ENCODE measurements at places on chromosomes 1 and 21. TPM values are rescaled to one million over a fixed set of nuclear protein-coding genes. Genes with fewer than 3 reads are reported as not detected.
A peak's percentile ranks its signal among the peaks of the same experiment; 100 is the strongest.

DNA sequence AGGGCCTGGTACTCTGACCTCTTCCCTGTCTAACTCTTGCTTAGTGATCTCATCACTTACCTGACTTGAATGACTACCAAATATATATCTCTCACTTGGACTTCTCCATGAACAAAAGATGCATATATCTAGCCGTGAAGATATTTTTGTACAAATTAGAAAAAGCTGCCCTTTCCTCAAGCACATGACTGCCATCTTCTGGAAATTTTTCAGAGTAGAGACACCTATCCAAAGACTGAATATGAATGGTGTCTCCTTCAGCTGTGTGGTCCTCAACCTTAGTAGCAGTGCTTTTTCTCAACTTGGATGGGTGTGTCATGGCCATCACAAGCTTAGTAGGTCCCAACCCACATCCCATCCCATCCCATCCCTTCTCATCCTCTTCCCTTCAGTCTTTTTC lies 142.3 kb downstream of the DNM3 start:
- H3K27ac ChIP-seq = no peak overlapping the region
- no peaks in the 10 kb centered on the region for H3K4me1 ChIP-seq

DNA sequence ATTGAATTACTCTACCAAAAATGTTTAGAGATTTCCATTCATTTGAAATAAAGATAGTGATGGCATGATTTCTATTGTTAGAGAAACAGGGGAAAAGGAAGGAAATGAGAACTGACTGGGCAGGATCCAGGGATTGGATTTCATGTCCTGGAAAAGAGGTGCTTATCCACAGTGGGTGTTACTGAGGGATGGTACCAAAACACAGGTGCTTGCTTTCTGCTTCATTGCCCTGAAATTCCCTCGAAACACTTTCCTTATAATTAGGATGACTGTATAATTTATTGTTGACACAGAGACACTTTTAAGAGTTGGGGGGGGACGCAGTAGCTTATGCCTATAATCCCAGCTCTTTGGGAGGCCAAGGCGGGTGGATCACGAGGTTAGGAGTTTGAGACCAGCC lies 185.0 kb upstream of the KCNK2 start:
- no peaks in the 10 kb centered on the region for H3K4me1 ChIP-seq
- no peaks in the 10 kb centered on the region for H3K36me3 ChIP-seq
- no peak for DNase-seq
- H3K27ac ChIP-seq = no peak overlapping the region
- no peaks in the 10 kb centered on the region for H3K27me3 ChIP-seq

DNA sequence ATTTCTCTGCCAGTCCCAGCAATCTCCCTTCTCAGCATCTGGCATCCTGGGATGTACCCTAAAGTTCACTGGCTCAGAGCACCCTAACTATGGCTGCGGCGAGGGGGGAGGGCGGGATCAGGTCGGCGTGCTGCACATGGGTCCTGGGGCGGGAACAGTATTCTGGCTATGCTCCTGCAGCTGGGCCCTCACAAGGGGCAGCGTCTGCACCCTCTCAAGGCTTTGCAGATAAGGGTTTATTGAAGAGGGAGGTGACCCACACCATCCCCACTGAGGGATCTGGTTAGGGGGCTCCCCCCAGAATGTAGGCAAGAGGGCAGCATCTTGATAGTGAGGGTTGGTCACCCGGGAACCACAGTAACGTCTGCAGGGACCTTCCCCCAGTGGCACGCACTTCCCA lies 44.9 kb upstream of the PCBP3 start:
- H3K27me3 ChIP-seq = no peaks in the 10 kb centered on the region
- no peak overlapping the region for H3K4me3 ChIP-seq

Gene ATP6V0B
- total RNA-seq = 103 TPM

DNA sequence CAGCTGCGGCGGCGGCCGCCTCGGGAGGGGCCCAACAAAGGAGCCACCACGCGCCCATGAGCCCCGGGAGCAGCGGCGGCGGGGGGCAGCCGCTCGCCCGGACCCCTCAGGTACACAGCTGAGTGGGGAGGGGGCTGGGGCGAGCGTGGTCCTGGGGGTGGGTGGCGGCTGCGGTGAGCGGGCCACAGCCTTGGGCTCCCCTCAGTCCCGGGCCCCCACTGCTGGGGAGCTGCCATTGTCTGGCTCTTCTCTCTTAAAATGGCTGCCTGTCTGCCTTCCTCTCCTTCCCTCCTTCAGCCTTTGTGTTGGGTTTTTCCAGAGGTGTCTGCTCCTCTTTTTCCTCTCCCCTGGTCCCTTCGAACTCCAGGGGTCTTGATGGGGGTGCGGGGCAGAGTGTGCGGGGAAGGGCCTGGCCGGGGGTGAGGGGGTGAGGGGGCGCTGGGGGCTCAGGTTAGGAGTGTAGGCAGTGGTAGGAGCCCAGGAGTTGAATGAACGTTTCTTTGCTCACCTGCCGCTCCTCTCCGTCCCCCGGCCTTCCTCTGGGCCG lies 1.7 kb downstream of the ARID1A start:
- H3K27me3 ChIP-seq = no peaks in the 10 kb centered on the region
- H3K4me1 ChIP-seq = peaks cover 66% of the 10 kb centered on the region
- peak overlapping the region; percentile 48 for H3K4me3 ChIP-seq
- peak overlapping the region; percentile 99 for H3K27ac ChIP-seq
- H3K36me3 ChIP-seq = no peaks in the 10 kb centered on the region

- peak within 1 kb of the TSS; percentile 86 for H3K27ac ChIP-seq
- no peaks in the 10 kb centered on the region for H3K27me3 ChIP-seq
- no peaks in the 10 kb centered on the region for H3K36me3 ChIP-seq
- H3K4me1 ChIP-seq = peaks cover 24% of the 10 kb centered on the region
- H3K4me3 ChIP-seq = peak within 1 kb of the TSS; percentile 81
- DNase-seq = peak; percentile 75
Measured at GRCh38 chr1:202144402-202145067, at the start of gene ARL8A. Gene ARL8A, minus strand, starts transcription at chr1:202144737. Its CDS starts 165 bp downstream, at chr1:202144572.

Gene OVAAL
- not detected for total RNA-seq

GRCh38 chr1:91120421-91120820 lies 98.6 kb upstream of the ZNF644 start:
- DNase-seq = no peak
- no peak overlapping the region for H3K27ac ChIP-seq
- no peak overlapping the region for H3K4me3 ChIP-seq

GRCh38 chr21:42258885-42259407 lies 40.0 kb downstream of the ABCG1 start:
- H3K4me3 ChIP-seq = no peak overlapping the region
- no peak overlapping the region for H3K27ac ChIP-seq
- H3K36me3 ChIP-seq = no peaks in the 10 kb centered on the region
- peak; percentile 37 for DNase-seq
- no peaks in the 10 kb centered on the region for H3K27me3 ChIP-seq
- peaks cover 20% of the 10 kb centered on the region for H3K4me1 ChIP-seq

GRCh38 chr1:151003180-151003579 lies 3.5 kb downstream of the MINDY1 start:
- no peak overlapping the region for H3K27ac ChIP-seq
- no peaks in the 10 kb centered on the region for H3K27me3 ChIP-seq
- H3K36me3 ChIP-seq = peaks cover 15% of the 10 kb centered on the region
- H3K4me1 ChIP-seq = peaks cover 58% of the 10 kb centered on the region

DNA sequence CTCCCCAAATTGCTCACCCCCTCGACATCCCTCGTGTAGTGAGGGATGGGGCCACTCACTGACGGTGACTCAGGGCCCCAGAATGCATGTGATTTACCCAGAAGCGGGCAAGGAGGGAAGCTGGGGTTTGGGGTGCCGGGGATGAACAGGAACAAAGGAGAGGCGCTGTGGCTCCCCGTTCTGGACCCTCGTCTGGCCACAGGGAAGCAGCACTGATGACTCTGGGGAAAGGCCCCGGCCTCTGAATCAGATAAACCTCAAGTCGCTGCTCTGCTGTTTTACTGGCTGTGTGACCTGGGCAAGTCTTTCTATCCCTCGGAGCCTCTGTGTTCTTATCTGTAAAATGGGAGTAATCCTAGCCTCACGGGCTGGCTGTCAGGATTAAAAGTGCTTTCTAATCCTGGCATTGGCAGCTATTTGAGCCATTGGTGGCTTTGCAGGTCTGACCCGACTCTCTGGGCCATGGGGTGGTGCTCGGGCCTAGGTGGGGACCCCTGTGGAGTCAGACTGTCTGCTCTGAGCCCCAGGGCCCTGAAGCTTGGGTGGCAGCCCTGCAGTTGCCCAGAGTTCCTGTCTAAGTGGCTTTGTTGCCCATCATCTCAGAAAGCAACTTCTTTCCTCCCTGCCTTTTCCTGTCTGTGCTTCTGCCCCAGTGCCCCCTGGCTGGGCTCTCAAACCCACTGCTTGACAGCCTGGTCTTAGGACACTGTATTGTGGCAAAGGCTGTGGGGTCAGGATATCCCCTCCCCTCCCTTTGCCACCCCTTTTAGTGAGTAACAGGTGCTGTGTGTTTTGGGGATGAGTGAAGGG lies 5.5 kb downstream of the TNFRSF1B start:
- H3K36me3 ChIP-seq = no peaks in the 10 kb centered on the region
- no peak overlapping the region for H3K4me3 ChIP-seq
- peaks cover 4% of the 10 kb centered on the region for H3K4me1 ChIP-seq

GRCh38 chr1:226414098-226414698 lies 6.3 kb upstream of the PARP1 start:
- H3K4me3 ChIP-seq = no peak overlapping the region
- H3K27me3 ChIP-seq = no peaks in the 10 kb centered on the region
- no peak for DNase-seq
- H3K27ac ChIP-seq = no peak overlapping the region
- H3K4me1 ChIP-seq = no peaks in the 10 kb centered on the region

Gene NBPF12
- total RNA-seq = 32.0 TPM

GRCh38 chr1:187645651-187646050 lies 816.9 kb downstream of the PLA2G4A start:
- no peaks in the 10 kb centered on the region for H3K4me1 ChIP-seq
- H3K27me3 ChIP-seq = no peaks in the 10 kb centered on the region
- H3K36me3 ChIP-seq = no peaks in the 10 kb centered on the region
- H3K27ac ChIP-seq = no peak overlapping the region
- H3K4me3 ChIP-seq = no peak overlapping the region

Gene RAP1GAP
- total RNA-seq = 46.5 TPM

DNA sequence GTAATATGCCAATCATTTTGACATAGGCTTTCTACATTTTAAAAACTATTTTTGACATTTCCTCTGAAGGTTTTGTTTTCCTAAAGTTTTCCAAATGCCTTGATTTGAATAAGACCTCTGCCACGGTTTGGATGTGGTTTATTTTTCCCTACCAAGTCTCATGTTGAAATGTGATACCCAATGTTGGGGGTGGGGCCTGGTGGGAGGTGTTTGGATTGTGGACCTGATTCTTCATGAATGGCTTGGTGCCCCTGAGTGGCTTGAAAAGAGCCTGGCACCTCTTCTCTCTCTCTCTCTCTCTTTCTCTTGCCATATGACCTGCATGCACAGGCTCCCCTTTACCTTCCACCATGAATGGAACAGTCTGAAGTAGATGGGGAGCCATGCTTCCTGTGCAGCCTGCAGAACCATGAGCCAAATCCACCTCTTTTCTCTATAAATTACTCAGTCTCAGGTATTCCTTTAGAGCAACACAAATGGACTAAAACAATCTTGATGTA lies 14.8 kb downstream of the MMEL1 start:
- H3K27me3 ChIP-seq = no peaks in the 10 kb centered on the region
- no peak for DNase-seq
- H3K4me1 ChIP-seq = no peaks in the 10 kb centered on the region

GRCh38 chr1:185961664-185962063 lies 227.5 kb downstream of the HMCN1 start:
- no peak overlapping the region for H3K27ac ChIP-seq
- DNase-seq = no peak
- H3K27me3 ChIP-seq = no peaks in the 10 kb centered on the region
- no peak overlapping the region for H3K4me3 ChIP-seq
- H3K4me1 ChIP-seq = no peaks in the 10 kb centered on the region

GRCh38 chr1:103447471-103447870 lies 78.0 kb upstream of the RNPC3 start:
- H3K4me1 ChIP-seq = no peaks in the 10 kb centered on the region
- no peak overlapping the region for H3K4me3 ChIP-seq
- no peaks in the 10 kb centered on the region for H3K27me3 ChIP-seq
- no peak for DNase-seq
- H3K27ac ChIP-seq = no peak overlapping the region

GRCh38 chr1:22861764-22862440 lies 110.8 kb downstream of the LACTBL1 start:
- no peak overlapping the region for H3K27ac ChIP-seq
- no peaks in the 10 kb centered on the region for H3K4me1 ChIP-seq
- no peaks in the 10 kb centered on the region for H3K36me3 ChIP-seq
- H3K27me3 ChIP-seq = no peaks in the 10 kb centered on the region

DNA sequence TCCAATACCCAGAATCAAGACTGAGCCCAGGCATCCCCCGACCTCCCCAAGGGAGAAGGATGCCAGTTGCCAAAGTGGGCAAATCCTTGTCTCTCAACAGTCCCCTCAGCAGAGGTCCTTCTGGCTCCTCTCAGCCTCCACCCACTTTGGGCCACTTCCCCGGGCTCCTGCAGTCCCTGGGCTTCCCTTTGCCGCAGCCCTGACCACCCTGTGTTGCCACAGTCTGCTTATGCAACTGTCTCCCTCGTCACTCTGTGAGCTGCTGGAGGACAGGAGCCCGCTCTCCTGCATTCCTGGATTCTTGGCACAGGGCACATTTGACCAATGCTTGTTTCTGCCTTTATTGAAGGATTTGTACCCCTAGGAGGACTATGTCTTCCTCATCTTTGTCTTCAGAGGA lies 2.9 kb upstream of the LRP8 start:
- no peak overlapping the region for H3K4me3 ChIP-seq
- no peaks in the 10 kb centered on the region for H3K27me3 ChIP-seq

GRCh38 chr1:199490769-199491527 lies 536.6 kb upstream of the NR5A2 start:
- no peaks in the 10 kb centered on the region for H3K36me3 ChIP-seq
- H3K4me1 ChIP-seq = peaks cover 3% of the 10 kb centered on the region
- H3K27ac ChIP-seq = no peak overlapping the region

Data from body of pancreas (tissue), 4 donors.